ENCODE measurements at places on chromosomes 4 and X. TPM values are rescaled to one million over a fixed set of nuclear protein-coding genes. Genes with fewer than 3 reads are reported as not detected.

DNA sequence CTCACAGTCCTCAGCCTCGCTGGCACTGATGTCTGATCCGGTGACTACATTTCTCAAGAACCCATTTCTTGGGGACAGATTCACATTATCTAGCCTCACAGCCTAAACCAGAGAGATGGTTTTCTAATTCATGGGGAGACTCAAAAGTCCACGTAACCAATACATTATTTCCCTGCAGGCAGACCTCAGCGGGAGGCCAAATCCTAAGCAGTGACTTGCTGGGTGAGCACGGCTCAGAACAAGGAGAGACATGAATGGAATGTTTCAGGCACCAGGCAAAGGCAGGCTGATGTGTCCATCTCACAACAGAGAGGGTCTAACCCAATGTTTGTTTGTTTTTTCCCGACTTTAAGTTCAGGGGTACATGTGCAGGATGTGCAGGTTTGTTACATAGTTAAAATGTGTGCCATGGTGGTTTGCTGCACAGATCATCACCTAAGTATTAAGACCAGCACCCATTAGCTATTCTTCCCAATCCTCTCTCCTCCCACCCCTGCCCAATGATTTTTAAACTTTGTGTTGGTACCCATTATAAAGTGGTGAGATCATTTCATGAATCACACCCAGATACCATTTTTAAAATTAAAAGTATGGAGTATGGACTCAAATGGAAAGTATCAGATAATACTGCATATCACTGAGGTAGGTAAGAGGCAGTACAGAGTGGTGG is 53.3 kb downstream of the SCD5 start:
- no peak for DNase-seq
- H3K4me3 ChIP-seq = no peak overlapping the region
- no peaks in the 10 kb centered on the region for H3K4me1 ChIP-seq
- H3K27me3 ChIP-seq = no peaks in the 10 kb centered on the region
- H3K36me3 ChIP-seq = no peaks in the 10 kb centered on the region

DNA sequence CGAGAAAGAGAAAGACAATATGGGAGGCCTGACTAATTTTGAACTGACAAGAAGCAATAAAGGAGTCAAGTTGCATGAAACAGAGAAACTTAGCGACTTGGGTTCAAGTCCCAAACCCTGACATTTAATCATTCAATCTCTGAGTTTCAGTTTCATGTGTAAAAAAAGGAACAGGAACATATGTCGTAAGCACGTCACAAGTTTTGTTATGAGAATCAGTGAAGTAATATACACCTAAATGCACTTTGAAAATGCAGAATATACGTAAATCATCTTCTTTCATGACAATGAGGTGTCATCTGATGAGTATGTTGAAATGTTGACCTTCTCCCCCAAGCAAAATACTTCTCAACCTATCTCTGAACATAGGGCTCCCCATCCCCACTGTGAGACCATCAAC is 10.4 kb downstream of the ACOT9 start:
- H3K4me1 ChIP-seq = no peaks in the 10 kb centered on the region
- H3K27me3 ChIP-seq = no peaks in the 10 kb centered on the region
- no peak overlapping the region for H3K4me3 ChIP-seq

GRCh38 chrX:63959975-63960374 is 175.0 kb upstream of the ARHGEF9 start:
- H3K4me1 ChIP-seq = no peaks in the 10 kb centered on the region
- no peak overlapping the region for H3K4me3 ChIP-seq
- no peaks in the 10 kb centered on the region for H3K27me3 ChIP-seq
- no peaks in the 10 kb centered on the region for H3K36me3 ChIP-seq
- DNase-seq = no peak

DNA sequence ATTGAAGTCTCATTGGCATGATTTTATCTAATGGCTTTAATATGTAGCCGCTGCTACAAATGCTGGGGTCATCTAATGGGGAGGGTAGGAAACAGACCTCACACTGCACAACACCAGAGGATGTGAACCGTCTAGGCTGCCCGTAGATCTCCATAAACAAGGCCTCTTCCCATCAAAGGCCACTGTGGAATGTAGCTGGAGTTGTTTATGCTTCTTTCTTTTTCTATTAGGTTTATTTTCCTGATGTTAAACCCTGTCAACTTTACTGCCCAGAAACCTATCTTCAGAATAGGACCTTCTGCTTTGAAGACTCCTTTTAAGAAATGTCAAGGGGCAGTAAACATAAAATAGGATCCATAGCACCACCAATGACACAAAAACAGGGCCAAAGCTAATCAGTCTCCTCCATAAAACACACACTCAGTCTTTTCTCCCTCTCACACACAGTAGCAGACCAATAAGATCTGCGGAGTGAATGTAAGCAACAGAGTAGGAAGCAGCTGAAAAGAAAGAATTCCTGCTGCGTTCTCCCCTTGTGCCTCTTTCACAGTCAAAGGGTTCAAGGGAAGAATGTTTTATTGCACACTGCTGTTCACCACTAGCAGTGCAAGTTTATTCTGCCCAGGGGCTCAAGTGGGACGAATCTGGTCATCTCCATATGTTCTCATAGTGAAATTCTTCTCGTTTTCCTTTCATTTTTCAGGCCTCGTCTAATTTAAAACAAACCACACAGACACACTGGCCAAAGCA is 72.2 kb downstream of the MAML3 start:
- no peaks in the 10 kb centered on the region for H3K27me3 ChIP-seq
- H3K27ac ChIP-seq = no peak overlapping the region
- H3K36me3 ChIP-seq = no peaks in the 10 kb centered on the region
- no peak overlapping the region for H3K4me3 ChIP-seq

DNA sequence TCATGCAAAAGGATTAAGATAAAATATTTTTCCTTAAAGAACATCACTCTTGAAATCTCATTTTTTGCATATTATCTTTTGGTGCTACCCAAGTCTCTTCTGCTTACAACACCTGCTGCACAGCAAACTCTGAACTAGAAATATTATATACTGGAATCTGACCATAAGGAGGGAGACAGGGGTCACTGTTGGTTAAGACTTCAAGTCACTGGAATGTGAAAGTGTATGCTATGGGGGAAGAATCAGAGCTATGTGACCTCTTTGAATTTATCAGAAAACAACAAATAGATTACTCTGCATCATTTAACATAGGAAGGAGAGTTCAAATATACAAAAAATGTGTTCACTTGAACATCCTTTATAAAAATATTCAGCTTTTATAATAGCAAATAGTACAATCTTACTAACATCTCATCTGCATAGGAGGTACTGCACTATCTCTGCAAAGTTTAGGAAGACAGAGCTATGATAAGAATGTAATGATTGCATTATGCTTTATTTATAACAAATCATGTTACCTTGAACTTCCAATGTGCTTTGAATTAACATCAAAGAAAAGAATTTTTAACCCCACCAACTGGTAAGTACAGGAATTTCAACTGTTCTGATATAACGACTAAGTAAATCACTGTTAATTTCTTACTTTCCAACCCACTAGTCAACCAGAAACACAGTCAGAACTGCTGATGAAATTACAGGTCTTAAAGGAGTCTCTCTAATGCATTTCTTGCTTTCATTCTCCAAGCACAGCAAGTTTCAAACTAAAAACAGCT is 69.8 kb downstream of the ZNF827 start:
- no peak overlapping the region for H3K4me3 ChIP-seq
- no peaks in the 10 kb centered on the region for H3K27me3 ChIP-seq
- H3K27ac ChIP-seq = no peak overlapping the region

DNA sequence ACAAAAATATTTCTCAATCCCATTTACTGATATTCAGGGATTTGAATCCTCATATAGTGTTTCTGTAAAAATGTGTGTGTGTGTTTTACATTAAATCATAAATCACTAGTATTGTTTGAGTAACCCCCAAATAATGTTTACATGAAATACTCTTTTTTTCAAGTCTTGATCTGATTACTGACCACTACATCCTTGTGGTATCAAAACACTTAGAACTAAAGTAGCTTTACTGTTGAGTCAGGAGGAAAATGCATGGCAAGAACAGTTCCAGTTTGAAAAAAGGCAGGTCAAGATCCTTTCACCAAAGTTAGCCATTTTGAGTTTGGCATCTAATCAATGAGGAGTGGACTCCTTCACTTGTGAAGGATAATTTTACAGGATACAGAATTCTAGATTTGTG is 3.6 kb upstream of the WDR19 start:
- H3K36me3 ChIP-seq = no peaks in the 10 kb centered on the region
- H3K4me1 ChIP-seq = peaks cover 8% of the 10 kb centered on the region
- H3K27me3 ChIP-seq = no peaks in the 10 kb centered on the region
- no peak overlapping the region for H3K27ac ChIP-seq
- no peak for DNase-seq

DNA sequence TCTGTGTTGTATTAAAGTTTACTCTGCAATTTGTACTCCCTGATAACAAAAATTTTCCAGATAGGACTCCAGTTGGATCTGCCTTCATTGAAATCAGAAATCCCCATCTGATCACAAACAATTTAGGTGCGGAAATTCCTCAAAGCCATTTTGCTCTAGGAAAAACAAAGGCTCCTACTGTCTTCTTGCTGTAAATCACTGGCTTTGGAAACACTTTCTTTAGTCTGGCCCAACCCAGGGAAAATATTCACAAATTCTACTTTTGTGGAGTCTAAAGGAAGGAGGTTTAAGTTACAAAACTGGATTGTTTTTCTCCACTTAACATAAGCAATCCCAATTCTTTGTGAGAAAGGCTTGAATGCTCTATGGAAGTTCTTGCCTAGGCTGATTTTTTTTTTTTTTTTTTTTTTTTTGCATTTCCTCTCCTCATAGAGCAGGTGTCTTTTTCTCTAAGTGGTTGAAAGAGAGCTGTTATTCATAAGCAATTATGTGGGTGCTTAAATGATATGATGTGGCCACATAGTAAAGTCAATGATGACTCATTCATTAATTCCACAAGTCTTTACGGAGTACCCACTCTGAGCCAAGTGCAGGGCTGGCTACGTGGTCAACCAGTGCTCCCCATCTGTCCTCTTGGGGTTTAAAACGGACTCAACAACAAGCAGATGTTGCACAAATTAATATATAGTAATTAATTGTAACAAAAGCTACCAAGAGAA is 261.4 kb downstream of the LDB2 start:
- H3K4me3 ChIP-seq = no peak overlapping the region
- H3K27ac ChIP-seq = no peak overlapping the region
- no peaks in the 10 kb centered on the region for H3K4me1 ChIP-seq
- peaks cover 48% of the 10 kb centered on the region for H3K27me3 ChIP-seq
- no peaks in the 10 kb centered on the region for H3K36me3 ChIP-seq

DNA sequence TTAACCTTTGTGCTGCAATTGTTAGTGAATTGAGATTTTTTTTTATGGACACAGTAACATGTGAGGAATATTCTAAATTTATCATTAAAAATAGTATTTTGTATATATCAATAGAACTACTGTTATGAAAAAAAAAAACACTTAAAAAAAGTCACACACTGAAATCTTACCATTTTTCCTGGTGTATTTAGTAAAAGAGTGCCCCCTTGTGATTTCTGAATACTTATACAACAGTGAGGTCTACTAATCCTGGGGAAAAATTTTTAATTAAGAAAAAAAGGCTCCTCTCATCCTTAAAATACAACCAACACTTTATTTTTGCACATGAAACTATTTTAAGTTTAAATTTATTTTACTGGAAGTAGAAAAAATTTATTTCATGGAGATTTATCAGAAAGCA is 56.4 kb upstream of the SPOCK3 start:
- DNase-seq = peak; percentile 42
- H3K4me3 ChIP-seq = no peak overlapping the region
- H3K36me3 ChIP-seq = no peaks in the 10 kb centered on the region
- no peak overlapping the region for H3K27ac ChIP-seq
- H3K27me3 ChIP-seq = no peaks in the 10 kb centered on the region
- H3K4me1 ChIP-seq = no peaks in the 10 kb centered on the region

DNA sequence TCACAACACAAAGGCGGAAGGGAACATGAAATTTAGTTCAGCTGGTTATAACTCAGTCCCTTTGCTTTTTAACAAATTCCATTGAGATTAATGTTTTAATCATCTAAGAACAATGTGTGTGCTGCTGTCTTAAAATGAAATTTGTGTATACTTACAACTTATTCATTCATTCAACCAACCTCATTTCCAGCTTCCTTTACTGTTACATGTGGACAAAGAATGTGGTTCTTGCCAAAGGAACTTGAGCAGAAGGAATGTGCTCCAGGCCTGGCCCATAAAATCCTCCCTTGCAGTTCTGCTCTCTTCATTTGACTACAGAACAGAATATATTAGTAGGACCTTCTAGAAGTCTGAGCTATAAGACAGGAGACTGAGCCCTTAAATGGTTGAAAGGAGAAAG is 176.8 kb upstream of the GLRA2 start:
- no peak overlapping the region for H3K27ac ChIP-seq
- no peaks in the 10 kb centered on the region for H3K27me3 ChIP-seq
- peaks cover 11% of the 10 kb centered on the region for H3K4me1 ChIP-seq
- no peak overlapping the region for H3K4me3 ChIP-seq
- DNase-seq = peak; percentile 3

- H3K4me1 ChIP-seq = no peaks in the 10 kb centered on the region
- H3K27me3 ChIP-seq = no peaks in the 10 kb centered on the region
- H3K36me3 ChIP-seq = no peaks in the 10 kb centered on the region
- no peak overlapping the region for H3K27ac ChIP-seq
Observed at GRCh38 chr4:133162941-133163340, 13.8 kb downstream of the PCDH10 start.

- H3K36me3 ChIP-seq = no peaks in the 10 kb centered on the region
- peak overlapping the region; percentile 33 for H3K4me3 ChIP-seq
- peak overlapping the region; percentile 94 for H3K27ac ChIP-seq
- H3K4me1 ChIP-seq = peaks cover 41% of the 10 kb centered on the region
- H3K27me3 ChIP-seq = no peaks in the 10 kb centered on the region
- peak; percentile 97 for DNase-seq
Observed at GRCh38 chr4:112082954-112083586, 62.2 kb upstream of the FAM241A start.

DNA sequence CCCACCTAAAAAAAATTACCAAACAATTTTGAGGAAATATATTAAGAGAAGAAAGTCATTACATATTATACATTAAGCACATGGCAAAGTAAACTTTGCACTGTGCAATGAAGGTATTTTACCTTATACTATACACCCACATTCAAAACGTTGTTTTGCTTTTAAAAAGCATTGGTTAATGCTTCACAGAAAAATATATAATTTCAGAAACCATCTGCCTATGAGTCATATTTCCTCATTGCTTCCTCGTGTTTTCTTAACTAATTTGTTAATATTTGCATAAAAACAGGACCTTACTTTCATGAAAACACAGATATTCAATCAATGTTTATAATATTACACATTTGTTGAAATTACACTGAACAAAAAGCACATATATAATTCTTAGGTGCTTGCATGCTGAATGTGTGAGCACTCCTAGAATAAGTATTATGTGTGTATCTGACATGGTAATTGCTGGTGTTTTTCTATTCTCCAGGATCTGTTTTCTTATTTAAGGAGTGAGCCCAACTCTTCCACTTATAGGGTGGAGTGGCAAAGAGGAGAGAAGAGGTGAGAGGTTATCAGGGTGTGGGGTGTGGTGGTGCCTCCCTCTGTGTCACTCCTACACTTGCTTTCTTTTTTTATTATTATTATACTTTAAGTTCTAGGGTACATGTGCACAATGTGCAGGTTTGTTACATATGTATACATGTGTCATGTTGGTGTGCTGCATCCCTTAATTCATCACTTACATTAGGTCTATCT is 95.1 kb upstream of the IQCM start:
- H3K4me3 ChIP-seq = no peak overlapping the region
- no peaks in the 10 kb centered on the region for H3K27me3 ChIP-seq
- no peak for DNase-seq
- no peaks in the 10 kb centered on the region for H3K4me1 ChIP-seq

HOPX gene
- total RNA-seq = not detected

ENPEP gene
- not detected for total RNA-seq

FGFBP2 gene
- total RNA-seq = not detected

ARMCX1 gene
- not detected for total RNA-seq

TRIML2 gene
- total RNA-seq = not detected

TSR2 gene
- 44.6 TPM for total RNA-seq

NXF2B gene
- not detected for total RNA-seq

Data from PC-3 (cell line).